Stimulated activated CD8-positive, alpha-beta memory T cell treated with anti-CD3 and anti-CD28 coated beads, Interleukin-4, amount 100 ng/mL, for 4 hours (primary cell): ENCODE measurements at places on chromosomes 4 and X.

DNA sequence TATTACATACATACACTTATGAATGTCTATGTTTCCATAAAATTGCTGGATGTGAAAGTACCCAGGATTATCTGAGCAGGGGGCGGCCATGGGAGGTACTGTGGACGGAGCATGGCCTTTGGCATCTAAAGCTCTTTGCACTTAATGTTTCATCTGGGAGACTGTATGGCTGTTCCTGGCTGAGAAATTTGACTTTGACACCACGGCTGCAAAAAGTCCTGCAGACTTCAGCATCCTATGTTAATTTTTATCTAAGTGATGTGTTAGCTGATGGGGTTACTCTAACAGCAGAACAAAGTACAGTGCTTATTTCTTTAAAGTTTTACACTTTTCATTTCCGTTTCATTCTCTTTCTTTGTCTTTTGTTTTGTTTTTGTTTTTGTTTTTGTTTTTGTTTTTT lies 139.8 kb upstream of the STX18 start:
- no peak for DNase-seq

DNA sequence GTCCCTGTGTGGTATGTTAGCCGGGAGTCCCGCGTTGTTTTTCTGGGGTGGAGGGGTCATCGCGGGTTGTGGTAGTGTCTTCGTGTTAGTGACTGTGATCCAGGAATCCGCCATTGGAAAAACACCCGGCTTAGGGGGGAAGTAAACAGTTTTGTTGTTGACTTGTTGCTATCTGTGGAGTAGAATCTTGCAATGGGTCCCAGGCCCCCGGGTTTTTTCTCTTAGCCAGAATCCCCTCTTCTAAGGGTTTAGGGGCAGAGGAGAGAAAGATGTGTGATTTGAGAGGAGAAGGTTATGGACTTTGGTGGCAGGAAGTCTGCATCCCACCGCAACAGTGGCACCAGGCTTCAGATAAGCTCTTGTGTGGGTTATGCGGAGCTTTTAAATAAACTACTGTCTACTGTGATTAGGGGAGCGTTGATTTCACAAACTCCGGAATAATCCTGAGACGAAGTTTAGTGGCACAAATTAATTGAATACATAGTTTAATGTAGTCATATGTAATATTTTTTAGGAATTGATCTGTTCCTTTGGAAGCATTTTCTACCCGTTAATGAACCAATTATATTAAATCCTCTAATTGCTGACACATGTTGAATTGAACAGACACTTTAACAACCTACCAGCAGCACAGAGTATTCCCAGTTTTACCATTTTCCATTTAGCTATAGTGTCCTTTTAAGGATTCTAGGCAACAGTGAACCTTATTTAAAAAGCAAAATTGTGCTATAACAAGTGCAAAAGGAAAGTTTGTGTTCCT lies 1.4 kb downstream of the DDX3X start:
- no peak for DNase-seq

DNA sequence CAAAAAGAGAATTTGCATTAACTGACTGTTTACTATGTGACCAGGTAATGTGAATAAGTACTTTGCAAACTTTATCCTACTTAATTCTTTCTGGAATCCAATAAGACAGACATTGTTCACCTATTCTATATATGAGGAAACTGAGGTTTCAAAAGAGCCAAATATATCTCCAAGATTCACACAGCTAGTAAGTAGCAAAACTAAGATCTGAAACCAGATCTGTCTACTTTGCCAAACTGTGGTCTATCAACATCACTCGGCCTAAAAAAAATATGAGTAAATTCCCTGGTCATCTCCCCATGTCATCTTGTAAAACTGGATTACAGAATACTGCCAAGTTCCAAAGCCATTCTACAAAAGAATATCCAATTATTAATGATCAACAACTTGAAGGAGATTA lies 52.8 kb downstream of the ANAPC10 start:
- no peak for DNase-seq

DNA sequence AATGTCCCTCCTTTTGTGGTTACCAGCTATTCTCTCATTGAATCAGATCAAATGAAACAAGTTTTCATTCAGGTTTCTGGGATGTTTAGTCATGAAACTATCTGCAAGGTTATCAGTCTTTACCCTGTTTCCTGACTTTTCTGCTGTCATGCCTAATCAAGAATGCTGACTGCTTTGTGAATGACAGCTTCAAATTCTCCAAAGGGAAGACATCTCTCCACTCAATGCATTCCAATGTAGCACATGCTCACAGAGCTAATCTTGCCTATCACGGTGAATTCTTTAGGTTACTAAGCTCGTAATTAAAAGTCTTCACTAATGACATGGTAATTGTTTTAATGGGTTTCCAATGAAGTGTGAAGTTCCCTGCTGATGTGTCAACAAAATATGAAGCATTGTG lies 1068.5 kb downstream of the PCDH7 start:
- no peak for DNase-seq
